Hepatic stellate cell (primary cell): ENCODE measurements at places on chromosomes 5 and 9.

DNA sequence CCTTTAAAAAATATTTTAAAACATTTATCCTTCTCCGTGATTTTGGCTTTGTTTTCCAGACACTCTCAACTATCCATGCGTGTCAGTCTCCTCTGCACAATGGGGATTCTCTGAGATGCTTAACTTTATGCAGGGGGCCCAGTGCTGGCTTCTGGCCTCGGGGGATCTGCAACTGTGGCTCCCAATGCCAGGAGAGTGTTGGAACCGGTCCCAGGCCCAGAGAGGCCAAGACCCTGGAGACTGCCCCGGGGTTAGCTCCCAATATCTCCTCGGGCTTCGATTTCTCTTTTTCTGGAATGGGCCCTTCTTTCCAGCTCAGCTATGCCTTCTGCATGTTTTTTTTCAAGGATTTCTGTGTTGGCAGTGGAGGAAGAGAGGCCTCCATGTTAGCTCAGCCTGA is 20.1 kb upstream of the SARDH start:
- no peak for DNase-seq

- no peak for DNase-seq
These were observed 475.6 kb upstream of the PTGER4 start for GRCh38 chr5:40204144-40204543.

DNA sequence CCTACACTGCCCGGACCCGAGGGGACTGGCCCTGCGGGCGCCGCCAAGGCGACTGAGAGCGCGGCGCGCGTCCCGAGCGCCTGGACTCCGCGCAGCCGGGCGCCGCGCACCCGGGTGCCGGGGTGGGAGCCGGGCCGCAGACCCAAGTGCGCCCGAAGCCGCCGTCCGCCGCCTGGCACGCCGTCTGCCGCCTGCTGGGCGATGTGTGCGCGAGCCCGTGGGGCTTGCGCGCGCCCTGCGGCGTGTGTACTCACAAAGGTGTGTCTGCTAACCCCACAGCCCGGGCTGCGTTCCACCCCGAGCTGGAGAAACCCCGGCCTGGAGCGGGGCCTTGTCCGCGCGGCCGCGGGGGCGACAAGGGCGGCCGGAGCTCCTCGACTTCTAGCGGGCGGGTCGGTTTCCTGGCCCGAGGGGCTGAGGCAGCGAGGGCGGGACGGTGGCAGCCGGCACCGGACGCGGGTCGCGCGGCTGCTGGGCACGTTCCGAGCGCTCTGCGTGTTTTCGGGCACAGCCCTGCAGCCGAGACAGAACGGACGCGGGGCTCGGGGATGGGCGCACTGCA is 1.1 kb upstream of the ZSWIM6 start:
- DNase-seq = peak; percentile 67

DNA sequence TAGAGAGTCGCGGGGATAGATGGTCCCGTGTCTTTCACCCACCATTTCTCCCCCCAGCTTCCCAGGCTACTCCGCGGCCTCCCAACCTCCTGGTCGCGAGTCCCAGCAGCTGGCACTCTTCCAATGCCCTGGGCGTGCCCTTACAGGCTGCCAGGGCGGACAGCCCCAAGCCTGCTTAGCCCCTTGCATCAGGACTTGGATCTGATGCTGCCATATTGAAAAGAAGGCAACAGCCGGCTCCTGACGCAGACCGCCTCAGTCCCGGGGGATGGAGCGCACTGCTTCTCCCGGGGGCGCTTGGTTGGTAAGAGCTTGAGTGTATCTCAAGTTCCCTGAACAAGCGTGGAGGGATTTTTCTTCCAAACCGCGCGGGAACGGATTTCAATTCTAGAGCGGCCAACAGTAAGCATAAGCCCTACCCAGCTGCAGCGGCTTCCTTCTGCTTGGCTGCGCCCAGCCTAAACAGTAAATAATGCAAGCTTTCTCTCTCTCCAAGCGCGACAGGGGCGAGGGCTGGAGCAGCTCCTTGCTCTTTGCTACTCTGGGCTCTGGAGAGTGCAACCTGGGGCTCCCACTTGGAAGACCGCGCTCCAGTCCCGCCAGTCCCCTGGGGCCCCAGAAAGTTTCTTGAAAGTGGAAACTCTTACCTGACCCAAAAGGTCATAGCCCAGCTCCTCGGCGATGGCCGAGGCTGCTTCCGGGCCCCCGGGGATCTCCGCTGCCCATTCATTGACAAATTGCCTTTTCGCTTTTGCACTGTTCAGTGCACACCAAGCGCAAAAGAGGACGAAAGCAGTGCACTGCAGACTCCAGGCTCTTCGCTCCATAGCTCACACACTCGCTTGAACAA is 607 bp downstream of the PCSK1 start:
- no peak for DNase-seq

DNA sequence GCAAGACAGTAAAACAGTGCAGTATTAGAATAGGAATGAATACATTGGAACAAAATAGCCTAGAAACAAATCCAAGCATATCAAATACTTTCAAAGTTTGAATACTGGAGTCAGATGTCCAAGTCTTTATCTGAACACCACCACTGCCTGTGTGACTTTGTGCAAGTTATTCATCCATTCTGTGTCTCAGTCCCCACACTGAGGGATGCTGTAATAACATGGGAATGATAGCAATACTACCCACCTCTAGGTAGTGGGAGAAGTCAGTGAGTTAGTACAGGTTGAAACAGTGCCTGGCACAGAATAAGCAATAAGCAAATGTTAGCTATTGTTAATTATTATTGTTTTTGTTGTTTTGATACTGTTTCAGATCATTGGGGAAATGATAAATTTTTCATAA is 130.9 kb downstream of the SUSD1 start:
- DNase-seq = no peak

GRCh38 chr5:59174248-59174844 is 591.5 kb downstream of the RAB3C start:
- DNase-seq = peak; percentile 6

DNA sequence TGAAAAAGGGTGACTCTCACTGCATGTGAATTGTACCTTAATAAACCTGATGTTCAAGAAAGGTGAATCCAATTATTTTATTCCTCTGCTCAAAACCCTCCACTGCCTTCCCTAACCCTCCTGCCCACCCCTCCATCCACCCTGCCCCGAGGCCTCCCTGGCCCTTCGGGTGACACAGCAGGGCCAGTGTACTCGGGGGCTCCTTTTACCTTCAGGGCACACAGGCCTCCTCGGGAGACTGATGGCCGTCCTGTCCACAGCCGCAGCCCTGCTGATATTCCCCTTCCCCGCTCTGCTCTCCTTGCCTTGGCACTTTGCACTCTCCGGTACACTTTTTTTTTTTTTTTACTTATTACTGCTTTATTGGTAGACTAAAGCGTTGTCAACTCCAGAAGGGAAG is 234.0 kb downstream of the CACNA1B start:
- no peak for DNase-seq

GRCh38 chr5:136655468-136655867 is 290.1 kb upstream of the TRPC7 start:
- peak; percentile 15 for DNase-seq
